ENCODE measurements at places on chromosomes 3 and 15.
A peak's percentile ranks its signal among the peaks of the same experiment; 100 is the strongest.

GRCh38 chr15:90588427-90588826, 58.7 kb downstream of the CRTC3 start:
- no peak for DNase-seq

DNA sequence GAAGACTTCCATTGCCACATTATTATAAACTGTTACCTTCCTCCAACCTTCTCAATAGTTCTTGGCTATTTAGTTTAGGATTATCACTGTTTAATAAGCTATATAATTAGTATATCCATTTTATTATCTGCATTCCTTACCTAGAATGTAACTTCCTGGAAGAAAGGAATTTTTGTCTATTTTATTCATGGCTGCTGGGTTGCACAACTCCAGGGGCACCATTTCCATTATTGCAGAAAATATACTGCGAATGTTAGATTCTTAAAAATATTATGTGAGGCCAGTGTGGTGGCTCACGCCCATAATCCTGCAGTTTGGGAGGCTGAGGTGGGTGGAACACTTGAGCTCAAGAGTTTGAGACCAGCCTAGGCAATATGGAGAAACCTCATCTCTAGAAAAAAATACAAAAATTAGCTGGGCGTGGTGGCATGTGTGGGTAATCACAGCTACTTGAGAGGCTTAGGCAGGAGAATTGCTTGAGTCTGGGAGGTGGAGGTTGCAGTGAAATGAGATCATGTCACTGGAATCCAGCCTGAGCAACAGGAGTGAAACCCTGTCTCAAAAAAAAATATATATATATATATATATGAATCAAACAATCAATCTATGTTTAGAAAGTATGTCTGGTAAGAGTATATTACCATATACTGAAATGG, 19.9 kb downstream of the CLDN1 start:
- DNase-seq = no peak

GRCh38 chr3:54225841-54226528, 103.6 kb downstream of the CACNA2D3 start:
- no peak for DNase-seq

GRCh38 chr3:126355777-126356372, 1.3 kb downstream of the KLF15 start:
- DNase-seq = no peak

DNA sequence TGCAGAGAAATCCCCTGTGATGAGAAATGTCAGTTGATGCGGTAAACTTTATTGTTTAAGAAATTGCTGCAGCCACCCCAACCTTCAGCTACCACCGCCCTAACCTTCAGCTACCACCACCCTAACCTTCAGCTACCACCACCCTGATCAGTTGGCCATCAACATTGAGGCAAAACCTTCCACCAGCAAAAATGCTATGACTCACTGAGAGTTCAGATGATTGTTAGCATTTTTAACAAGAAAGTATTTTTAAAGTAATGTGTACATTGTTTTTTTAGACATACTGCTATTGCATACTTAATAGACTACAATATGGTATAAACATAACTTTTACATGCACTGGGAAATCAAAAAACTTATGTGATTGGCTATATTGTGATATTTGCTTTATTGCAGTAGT, 30.0 kb downstream of the U2SURP start:
- no peak for DNase-seq

- DNase-seq = no peak
These were observed 3.4 kb upstream of the CCNL1 start for GRCh38 chr3:157163217-157163953.

- DNase-seq = no peak
These were observed 29.8 kb downstream of the GNB4 start for GRCh38 chr3:179421500-179421899.

DNA sequence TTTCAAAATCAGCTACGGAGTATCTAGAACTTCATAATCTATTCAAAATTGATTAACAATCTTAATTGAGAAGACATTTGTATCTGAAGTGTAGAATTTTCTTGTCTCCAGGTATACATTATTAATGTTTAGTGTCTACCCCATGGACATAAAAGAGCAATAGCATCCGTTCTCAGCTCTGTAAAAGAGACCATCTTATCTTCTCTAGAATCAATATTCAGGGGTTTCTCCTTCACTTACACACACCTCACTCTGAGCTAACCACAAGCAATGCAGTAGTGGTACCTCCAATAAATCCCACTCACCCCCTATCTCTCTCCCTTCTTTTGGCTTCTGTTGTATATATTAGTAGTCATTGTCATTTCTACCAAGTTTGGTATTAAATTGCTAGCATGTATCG, 16.2 kb downstream of the MBNL1 start:
- no peak for DNase-seq

GRCh38 chr3:63437858-63438257, 159.8 kb downstream of the SYNPR start:
- DNase-seq = no peak

DNA sequence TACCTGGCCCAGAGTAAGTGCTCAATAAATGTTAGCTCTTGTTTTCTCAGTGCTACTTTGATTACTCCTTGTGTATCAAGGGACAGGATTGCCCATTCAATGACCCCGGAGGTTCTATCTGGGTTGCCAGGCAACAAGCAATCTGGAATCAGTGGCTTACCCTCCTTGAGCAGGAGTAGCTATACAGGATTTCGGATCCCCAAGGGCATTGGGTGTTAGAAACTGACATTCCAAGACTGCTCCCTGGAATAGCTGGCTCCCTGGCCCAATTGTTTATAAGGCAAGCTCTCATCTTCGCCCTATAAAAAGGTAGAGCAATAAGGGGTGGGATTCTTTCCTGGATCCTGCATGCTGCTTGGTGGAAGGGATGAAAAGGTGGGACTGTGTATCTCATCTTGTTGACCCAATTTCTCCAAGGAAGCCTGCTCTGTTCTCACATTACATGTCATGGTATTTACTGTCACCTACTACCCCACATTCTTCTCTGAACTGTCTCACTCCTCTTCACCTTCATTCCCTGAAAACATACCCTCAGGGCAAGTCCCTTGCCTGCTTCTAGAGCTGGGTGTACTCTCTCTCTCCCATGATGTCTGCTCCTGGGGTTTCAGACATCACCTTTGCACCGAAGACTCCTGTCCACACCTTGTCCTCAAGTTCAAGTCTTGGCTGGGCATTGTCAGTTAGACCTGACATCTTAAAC, 26.4 kb upstream of the SCN10A start:
- no peak for DNase-seq

GRCh38 chr15:78979456-78980320, 34.8 kb upstream of the CTSH start:
- DNase-seq = peak; percentile 47

DNA sequence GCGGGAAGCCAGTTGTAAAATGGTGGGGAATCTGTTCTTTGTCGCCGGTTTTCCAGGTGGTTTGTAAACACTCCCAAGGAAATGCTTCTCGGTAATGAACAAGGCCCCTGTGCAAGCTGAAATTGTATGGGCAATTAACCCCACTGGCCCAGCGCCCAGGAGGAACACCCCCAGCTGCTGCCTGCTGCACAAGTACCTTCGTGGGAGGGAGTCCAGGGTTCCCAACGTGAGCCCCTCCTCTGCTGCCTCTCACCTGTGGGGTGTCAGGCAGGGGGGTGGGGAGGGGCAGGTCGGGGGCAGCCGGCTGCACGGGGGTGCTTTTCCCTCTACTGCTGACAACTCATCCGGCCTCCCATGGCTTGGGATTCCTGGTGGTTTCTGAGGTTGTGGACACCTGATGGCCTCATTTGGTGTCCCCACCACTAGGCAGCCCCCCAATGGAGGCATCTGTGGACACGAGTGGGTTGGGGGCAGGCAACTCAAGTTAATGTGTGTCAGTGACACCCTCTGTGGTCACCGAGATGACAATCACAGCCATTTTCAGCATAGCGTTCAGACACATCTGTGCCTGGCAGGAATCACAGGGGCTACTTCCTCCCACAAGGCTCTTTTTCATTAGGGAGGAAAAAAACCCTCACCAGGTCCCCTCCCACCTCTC, 35.6 kb upstream of the PRR23E start:
- DNase-seq = no peak

DNA sequence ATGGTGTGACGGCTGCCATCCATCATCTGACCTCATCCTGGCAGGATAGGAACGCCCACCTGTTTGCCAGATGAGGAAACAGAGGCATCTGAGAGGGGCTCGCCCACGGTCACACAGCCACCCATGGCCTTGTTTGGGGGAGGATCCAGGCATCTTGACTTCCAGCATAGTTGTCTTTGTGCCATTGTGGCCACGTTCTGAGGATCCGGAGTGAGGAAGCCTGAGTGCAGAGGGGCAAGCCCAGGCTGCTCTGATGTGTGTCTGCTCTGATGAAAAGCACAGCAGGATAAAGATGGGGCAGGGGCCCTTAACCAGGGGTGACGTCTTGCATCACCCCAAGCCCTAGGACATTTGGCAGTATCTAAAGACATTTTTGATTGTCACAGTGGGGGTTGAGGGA, 58.7 kb downstream of the FGD5 start:
- DNase-seq = no peak

DNA sequence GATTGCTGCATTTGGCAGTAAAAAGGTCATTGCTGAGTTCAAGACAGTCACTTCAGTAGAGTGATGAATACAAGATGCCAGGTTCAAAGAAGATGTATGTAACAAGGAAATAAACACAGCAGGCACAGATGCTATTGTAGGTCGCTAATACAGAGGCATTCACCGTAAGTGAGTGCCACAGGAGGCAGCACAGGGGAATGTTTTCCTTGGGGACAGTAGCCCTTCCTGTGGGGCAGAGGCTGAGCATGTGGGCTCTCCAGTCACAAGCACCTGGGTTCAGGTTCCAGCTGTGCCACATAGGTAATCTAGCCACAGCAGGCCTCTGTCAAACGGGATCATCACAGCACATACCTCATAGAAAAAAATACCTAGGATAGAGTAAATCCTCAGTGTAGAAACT, 86.3 kb downstream of the RSL24D1 start:
- no peak for DNase-seq

DNA sequence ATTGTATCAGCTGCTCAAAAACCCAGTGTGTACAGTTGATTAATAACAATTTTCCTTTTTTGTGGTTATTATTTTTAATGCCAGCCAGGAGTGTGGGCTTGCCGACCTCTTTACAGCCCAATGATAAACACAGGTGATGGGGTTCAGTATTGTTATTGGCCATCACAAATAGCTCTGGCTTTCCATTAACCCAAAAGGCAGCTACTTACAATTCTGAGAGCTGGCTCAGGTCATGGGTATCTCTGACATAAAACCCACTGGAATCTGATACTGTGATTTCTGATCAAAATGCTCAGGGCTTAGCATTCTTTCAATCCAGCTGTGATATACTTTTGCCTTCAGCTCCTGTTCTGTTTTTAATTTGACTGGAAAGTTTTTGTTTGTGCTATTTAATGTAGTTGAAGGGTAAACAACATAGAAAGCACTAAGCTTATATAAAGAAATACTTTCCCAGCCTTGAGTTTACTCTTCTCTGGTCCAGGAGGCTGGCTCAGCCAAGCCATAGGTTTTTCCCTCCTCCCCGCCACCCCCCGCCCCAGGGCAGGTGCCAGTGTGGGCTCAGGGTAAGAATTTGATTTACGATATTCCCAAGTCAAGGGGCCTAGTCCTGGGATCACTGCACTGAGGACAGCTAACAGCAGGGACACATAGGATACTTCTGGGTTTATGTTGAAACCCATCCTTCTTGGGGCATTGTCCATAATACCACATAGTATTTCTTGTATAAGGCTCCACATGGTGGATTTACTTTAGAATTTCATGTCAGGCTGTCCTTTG, 54.0 kb upstream of the MYZAP start:
- no peak for DNase-seq

DNA sequence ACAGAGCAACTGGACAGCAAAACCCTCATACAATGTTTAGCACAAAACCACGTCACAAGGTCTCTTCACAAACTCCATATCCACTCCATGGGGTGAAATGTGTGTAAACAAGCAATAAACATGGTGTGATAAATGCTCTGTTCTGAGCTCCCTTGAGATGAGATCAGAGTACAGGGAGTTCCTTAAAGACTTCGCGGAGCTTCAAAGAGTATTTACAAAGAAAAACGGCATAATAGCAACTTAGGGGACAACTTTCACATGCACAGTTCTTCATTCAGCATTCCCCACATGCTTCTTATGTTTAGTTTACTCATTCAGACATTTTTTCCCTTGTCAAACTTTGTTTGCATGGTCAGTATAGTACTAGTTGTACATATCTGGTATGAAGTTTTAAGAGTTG, 52.5 kb upstream of the SUCLG2 start:
- DNase-seq = no peak

GRCh38 chr3:128971421-128972100, 22.3 kb downstream of the CFAP92 start:
- DNase-seq = no peak

- no peak for DNase-seq
These were observed 19.4 kb downstream of the ZPLD1 start for GRCh38 chr3:102454181-102454580.

GRCh38 chr3:156769721-156770654, 56.2 kb upstream of the LEKR1 start:
- no peak for DNase-seq

GRCh38 chr3:130839813-130840212, 54.1 kb upstream of the ATP2C1 start:
- DNase-seq = no peak

DNA sequence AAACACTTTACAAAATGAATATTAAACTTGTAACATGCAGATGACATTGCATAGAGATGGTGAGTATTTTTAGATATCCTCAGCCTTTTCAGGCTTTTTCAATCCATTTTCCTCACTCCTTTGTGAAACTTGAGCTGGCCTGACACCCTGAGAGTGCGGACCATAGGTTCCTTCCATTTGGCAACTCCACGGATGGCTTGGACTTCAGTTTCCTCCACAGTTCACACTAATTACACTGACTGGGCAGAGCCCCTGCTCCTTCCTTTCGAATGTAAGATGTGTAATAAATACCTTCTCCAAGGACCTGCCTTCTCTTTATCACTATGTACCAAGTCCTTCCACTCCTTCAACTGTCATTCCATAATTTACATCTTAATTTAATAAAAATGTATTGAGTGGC, 141.7 kb upstream of the LRIG1 start:
- no peak for DNase-seq

DNA sequence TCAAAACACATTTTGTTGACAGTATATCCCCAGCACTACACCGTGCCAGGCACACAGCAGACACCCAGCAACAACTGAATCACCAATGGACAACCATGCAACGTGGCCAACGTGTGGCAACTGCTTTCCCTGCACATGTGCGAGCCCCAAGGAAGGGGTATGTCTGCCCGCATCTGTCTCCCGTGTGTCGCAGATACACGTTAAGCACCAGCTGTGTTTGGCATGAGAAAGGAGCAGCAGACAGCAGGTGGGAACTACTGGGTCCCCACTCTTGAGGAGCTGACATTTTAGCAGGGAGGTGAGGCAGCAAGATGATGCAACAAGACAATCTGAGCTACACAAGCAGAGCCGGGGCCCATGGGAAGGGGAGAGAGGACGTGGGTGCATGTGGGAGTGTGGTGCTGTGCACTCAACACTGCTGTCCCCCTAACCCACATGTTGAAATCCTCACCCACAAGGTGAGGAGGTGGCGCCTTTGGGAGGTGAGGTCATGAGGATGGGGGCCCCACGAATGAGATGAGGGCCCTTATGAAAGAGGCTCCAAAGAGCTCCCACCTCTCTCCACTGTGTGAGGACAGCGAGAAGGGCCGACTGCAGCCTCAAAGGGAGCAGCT, 56.2 kb downstream of the ROPN1B start:
- DNase-seq = peak; percentile 10

Measured in stimulated activated CD8-positive, alpha-beta memory T cell treated with anti-CD3 and anti-CD28 coated beads, Interleukin-4, amount 100 ng/mL, for 48 hours (primary cell).